ENCODE measurements at places on chromosomes 11 and 22.

- no peak for DNase-seq
These were observed 50.6 kb upstream of the DEUP1 start for GRCh38 chr11:93279851-93280347.

DNA sequence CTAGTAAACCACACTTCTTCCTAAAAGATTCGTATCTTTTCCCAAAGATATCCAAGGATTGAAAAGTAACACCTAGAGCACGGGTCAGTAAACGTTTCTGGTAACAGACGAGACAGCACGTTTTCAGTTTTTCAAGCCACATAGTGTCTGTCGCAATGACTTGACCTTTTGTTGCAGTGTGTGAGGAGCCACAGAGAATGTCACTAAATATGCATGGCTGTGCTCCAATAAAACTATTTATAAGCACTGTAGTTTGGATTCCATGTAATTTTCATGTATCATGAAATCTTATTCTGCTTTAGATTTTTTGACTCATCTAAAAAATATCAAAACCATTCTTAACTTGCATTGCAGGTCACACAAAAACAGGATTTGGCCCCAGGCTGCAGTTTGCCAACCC, 18.3 kb upstream of the MICAL3 start:
- no peak for DNase-seq

- no peak for DNase-seq
These were observed 241.9 kb downstream of the SOX6 start for GRCh38 chr11:16114431-16114830.

- DNase-seq, result no peak
These were observed 1.7 kb downstream of the UVRAG start for GRCh38 chr11:75816561-75817239.

DNA sequence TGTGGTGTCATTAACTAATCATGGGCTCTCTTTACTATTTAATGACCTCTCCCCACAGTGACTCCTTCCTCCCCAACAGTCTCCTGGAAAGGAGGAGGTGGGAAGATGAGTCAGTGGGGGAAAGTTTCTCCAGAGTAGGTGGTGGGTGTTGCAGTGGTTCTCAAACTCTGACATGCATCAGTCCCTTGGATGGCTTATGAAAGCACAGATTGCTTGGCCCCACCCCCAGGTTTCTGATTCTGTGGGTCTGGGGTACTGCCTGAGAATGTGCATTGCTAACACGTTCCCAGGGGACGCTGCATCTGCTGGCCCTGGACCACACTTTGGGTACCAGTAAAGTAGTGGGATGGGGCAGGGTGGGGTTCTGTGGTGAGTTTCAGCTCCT, 9.8 kb downstream of the CD82 start:
- no peak for DNase-seq

GRCh38 chr11:93939084-93939760, 81.9 kb upstream of the HEPHL1 start:
- no peak for DNase-seq

DNA sequence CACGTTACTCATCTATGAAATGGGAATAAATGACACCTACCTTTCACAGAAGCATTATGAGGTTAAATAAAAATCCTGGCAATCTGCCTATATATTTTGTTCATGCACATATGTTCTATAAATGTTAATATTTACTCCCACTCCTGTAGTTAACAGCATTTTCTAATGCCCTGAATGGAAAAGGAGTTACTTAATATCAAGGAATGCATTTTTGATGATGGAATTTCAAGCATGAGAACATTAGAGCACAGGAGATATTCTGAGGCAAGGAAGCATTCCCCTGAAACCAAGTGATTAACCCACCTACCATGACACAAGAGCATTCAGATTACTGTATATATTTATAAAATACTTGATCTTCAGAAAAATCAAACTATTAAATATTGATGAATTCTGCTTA, 102.1 kb downstream of the ARHGAP32 start:
- no peak for DNase-seq

- no peak for DNase-seq
These were observed 5.8 kb upstream of the CEP295 start for GRCh38 chr11:93655581-93656255.

GRCh38 chr11:108929241-108929640, 264.4 kb downstream of the DDX10 start:
- peak; percentile 87 for DNase-seq

DNA sequence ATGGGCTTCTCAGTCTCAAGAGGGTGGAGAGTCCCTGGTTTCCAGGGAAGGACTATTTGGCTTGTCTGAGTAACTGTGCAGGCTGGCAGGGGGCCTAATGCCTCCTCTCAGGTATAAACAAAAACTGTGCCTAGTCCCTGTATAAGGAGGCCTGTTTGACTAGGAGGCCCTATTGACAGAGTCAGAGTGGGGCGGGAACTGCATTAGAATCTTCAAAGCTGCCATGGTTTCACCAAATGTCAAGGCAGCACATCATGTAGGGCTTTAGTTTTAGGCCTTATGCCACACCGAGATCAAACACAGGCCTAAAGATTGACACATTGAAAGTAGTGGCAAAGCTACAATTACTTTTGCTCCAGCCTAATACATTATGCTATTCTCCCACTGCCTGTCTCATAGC, 611.5 kb upstream of the B3GAT1 start:
- DNase-seq, result no peak

GRCh38 chr11:71199226-71199820, 53.1 kb downstream of the SHANK2 start:
- no peak for DNase-seq

All from GM04504 (cell line).